ENCODE measurements at places on chromosomes 4 and X.

GRCh38 chrX:20571611-20572010 lies 304.9 kb upstream of the RPS6KA3 start:
- DNase-seq: no peak

DNA sequence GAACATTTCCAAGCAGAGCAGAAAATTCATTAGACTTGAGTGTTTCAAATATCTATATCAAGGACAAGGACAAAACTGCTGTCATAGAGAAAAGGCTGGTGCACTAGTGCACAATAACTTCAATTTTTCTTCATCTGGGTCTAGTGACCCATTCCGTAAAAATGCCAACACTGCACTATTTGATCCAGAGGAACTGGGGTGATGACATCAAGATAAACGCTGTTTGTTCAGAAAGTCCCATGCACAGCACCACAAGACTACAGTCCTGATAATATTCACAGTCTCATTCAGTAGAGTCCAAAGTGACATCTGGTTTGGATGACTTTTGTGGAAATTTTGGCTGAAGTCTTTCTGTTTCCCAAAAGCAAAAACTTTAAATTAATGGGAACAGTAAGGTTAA lies 303.5 kb upstream of the GALNT7 start:
- DNase-seq: no peak

DNA sequence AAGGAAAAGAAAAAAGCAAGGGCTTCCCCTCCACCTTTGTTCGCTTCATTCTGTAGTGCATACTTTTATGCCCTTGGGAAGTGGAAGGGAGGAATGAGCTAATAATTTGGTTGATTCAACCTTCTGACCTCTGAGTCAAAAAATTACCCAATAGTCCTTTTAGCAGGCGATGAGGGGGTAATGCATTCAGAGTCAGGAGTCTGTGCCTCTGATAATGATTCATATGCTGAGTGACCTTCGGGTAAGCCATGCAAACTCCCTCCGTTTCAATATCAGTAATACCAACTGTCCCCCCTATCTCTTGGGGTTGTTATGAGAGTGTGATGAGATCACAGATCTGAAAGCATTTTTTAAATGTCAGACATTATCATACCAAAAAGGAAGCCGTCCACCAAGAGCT lies 41.6 kb upstream of the ACSL4 start:
- no peak for DNase-seq

- no peak for DNase-seq
These were observed 1.4 kb downstream of the FGF13 start for GRCh38 chrX:138709886-138710791.

DNA sequence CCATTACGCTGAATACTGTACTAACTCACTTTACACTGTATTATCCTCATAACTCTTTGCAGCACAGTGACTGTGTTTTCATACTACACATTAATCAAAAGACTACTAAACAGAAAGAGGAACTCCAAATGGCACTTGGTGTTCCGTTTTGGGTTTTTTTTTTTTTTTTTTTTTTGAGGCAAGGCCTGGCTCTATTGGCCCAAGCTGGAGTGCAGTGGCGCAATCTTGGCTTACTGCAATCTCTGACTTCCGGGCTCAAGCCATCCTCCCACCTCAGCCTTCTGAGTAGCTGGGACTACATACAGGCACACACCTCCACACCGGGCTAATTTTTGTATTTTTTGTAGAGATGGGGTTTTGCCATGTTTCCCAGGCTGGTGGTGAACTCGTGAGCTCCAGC lies 10.7 kb downstream of the KLHL8 start:
- no peak for DNase-seq

DNA sequence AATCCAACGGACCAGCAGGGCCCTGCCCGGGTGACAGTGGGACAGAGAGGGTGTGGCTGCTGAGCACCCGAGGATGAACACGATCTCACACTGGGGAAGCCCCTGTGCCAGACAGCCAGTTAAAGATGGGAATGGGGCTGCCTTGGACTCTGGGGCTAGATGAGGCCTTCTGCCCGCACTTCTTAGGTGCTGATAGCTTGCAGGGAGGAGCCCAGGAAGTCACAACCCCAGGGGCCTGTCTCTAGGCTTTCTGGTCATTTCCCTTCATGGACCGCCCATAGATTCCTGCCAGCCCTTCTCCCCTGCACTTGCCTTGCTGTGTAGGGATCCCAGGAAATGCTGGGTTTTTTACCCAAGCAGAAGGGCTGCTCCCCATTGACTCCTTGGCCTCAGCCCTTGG lies 6.2 kb downstream of the ZNF275 start:
- DNase-seq: no peak

GRCh38 chr4:84814094-84814750 lies 152.3 kb downstream of the WDFY3 start:
- DNase-seq: no peak

Data from NCI-H1930 (cell line).